ENCODE measurements at places on chromosomes 2 and 18.

- no peaks in the 10 kb centered on the region for H3K36me3 ChIP-seq
- H3K27me3 ChIP-seq = no peaks in the 10 kb centered on the region
- no peaks in the 10 kb centered on the region for H3K4me1 ChIP-seq
- no peak overlapping the region for H3K4me3 ChIP-seq
Observed at GRCh38 chr2:164430166-164430783, 191.0 kb downstream of the GRB14 start.

- no peaks in the 10 kb centered on the region for H3K36me3 ChIP-seq
- no peak overlapping the region for H3K27ac ChIP-seq
- H3K4me3 ChIP-seq = peak overlapping the region; percentile 31
- H3K27me3 ChIP-seq = no peaks in the 10 kb centered on the region
- peaks cover 3% of the 10 kb centered on the region for H3K4me1 ChIP-seq
Observed at GRCh38 chr2:113324684-113325160, 46.0 kb upstream of the PAX8 start.

DNA sequence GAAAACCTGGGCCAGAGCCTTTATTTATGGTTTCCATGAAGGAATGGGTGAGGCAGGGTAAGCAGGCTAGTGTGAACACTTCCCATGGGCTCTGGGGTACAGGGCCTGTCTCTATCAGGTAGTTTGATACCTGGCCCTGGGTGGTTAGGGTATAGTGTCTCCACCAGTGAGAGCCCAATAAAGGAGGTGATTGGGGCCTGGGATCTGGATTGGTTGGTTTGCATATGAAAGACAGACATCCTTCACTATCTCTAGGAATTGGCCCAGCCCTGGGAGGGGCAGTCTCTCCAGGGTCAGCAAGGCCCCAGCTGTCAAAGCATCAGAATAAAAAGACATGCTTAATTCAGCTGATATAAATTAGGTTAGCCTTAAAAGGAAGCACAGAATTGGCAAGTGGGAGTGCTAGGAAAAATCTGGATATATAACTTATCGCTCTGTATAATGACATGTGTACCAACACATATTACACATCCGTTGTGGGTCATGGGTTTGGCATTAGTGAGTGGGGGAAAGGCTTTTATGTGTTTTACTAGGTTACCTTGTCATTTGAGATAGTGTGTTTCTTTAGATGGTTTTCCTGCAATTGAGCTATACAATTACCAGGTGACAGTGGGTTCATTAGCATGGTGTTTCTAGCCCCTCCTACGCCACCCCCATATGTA lies 18.5 kb upstream of the TMEM178A start:
- H3K27ac ChIP-seq = no peak overlapping the region
- no peaks in the 10 kb centered on the region for H3K36me3 ChIP-seq
- no peak for DNase-seq
- no peaks in the 10 kb centered on the region for H3K4me1 ChIP-seq
- H3K27me3 ChIP-seq = no peaks in the 10 kb centered on the region
- no peak overlapping the region for H3K4me3 ChIP-seq

- H3K27me3 ChIP-seq = no peaks in the 10 kb centered on the region
- no peak for DNase-seq
- no peaks in the 10 kb centered on the region for H3K4me1 ChIP-seq
- H3K27ac ChIP-seq = no peak overlapping the region
- no peaks in the 10 kb centered on the region for H3K36me3 ChIP-seq
- H3K4me3 ChIP-seq = no peak overlapping the region
Observed at GRCh38 chr2:159880729-159881128, 82.7 kb upstream of the CD302 start.

- H3K36me3 ChIP-seq = no peaks in the 10 kb centered on the region
- H3K27ac ChIP-seq = no peak overlapping the region
- no peak for DNase-seq
Observed at GRCh38 chr2:71630454-71631328, 177.3 kb downstream of the DYSF start.

DNA sequence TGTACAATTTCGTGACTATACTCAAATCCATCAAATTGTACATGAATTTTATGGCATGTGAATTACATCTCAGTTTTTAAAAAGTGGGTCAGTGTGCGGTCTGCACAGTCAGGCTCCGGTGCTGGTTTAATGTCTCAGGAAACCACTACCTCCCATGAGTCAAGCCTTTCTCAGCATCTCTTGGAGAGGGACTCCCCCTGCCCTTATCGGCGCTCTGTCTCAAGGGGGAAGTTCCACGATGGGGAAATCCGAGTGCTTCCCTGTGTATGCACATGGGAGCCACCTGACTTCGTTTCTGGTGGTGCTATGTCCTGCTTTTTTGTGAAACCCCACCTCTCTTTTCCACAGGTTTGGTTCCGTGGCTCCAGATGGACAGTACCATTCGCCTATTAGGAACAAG lies 72.5 kb downstream of the ACOXL start:
- DNase-seq = no peak
- H3K36me3 ChIP-seq = no peaks in the 10 kb centered on the region
- H3K27ac ChIP-seq = no peak overlapping the region

DNA sequence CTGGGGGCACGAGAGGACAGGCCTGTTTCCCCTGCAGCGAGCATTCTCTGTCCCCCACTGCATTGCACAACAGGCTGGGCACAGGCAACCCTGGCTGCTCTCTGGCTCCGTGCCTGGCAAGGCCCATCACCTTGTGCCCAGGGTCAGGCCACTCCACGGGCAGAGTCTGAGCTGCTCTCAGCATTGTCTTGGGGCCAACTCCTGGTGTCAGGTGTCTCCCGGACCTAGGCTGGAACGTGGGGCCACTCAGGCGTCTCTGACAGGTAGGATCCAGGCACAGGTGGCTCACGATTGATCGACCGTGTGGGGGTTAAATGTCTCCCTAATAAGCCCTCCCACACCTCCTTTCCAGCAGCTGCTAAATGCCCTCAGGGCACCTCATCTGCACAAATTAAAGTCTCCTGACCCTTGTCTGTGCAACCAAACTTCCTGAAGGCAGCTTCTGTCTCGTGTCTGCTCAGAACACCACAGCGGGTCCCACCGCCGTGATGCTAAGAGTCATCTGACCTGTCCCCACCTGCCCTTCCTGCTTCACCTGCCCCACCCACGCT lies 66.6 kb upstream of the GPC1 start:
- H3K27me3 ChIP-seq = no peaks in the 10 kb centered on the region
- no peaks in the 10 kb centered on the region for H3K36me3 ChIP-seq
- H3K27ac ChIP-seq = no peak overlapping the region
- peak; percentile 34 for DNase-seq
- H3K4me3 ChIP-seq = no peak overlapping the region

DNA sequence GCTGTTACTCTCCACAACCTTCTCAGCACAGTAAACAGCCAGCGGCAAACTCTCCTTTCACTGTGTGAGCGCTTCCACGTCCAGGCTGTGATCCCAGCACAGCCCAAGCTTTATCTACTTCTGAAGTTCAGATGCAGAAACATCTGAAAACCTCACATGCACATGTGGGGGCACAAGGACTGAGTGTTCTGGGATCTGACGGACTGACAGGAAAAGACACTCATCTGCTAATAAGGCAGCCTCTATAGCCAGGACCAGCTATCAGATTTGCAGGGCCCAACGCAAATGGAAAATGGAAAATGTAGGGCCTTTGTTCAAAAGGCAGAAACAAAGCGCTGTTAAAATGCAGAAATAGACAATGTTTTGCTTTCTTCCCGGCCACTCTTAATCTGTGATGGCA lies 133.8 kb upstream of the ARHGAP28 start:
- no peaks in the 10 kb centered on the region for H3K27me3 ChIP-seq
- no peak overlapping the region for H3K4me3 ChIP-seq
- DNase-seq = peak; percentile 17
- no peak overlapping the region for H3K27ac ChIP-seq

GRCh38 chr18:13311193-13311592 lies 92.6 kb downstream of the LDLRAD4 start:
- no peak for DNase-seq
- no peaks in the 10 kb centered on the region for H3K36me3 ChIP-seq
- H3K4me3 ChIP-seq = no peak overlapping the region
- no peak overlapping the region for H3K27ac ChIP-seq
- no peaks in the 10 kb centered on the region for H3K4me1 ChIP-seq
- no peaks in the 10 kb centered on the region for H3K27me3 ChIP-seq

- H3K36me3 ChIP-seq = no peaks in the 10 kb centered on the region
- no peak for DNase-seq
- H3K4me1 ChIP-seq = peaks cover 6% of the 10 kb centered on the region
- no peak overlapping the region for H3K27ac ChIP-seq
- H3K4me3 ChIP-seq = no peak overlapping the region
- H3K27me3 ChIP-seq = no peaks in the 10 kb centered on the region
Observed at GRCh38 chr2:6943523-6943922, 26.3 kb downstream of the RNF144A start.

DNA sequence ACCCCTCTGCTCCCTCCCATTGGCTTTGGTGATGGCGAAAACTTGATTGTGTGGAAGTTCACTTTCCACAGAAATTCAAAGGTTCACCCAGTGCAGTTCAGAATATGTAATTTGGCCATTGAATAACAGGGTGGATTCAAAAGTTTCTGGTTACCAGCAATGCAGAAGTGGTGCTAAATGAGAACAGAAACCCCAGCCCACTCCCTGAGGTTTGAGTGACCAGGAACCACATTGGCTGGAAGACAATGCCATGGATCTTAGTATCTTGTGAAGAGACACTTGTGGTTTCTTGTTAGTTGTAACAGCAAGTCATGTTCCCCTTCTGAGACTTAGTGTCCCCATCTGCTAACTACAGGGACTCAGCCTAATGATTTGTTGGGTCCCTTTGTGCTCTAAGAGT lies 49.8 kb downstream of the QPCT start:
- no peaks in the 10 kb centered on the region for H3K27me3 ChIP-seq
- no peak overlapping the region for H3K27ac ChIP-seq
- H3K4me1 ChIP-seq = no peaks in the 10 kb centered on the region
- H3K4me3 ChIP-seq = no peak overlapping the region

DNA sequence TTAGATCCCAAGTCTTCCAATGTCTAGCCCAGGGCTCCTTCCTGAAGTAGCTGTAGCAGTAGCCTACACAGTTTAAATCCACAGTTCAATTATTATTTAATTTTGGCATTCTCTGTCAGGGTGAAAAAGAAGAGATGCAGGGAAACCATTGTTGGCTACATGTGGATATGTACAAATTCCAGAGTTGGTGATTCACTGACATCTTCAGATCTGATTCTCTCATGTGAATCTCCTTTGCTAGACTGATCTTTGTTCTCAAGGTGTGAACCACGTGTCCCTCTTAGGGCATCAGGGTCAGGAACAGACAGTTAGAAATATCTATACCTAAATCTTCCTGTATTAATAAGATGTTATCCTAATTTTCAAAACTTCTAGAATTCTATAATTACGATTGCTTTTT lies 36.7 kb downstream of the ADCYAP1 start:
- H3K4me3 ChIP-seq = no peak overlapping the region
- H3K36me3 ChIP-seq = no peaks in the 10 kb centered on the region
- H3K4me1 ChIP-seq = no peaks in the 10 kb centered on the region

GRCh38 chr2:85911814-85912692 lies 23.3 kb upstream of the ST3GAL5 start:
- DNase-seq = no peak
- no peak overlapping the region for H3K4me3 ChIP-seq
- no peaks in the 10 kb centered on the region for H3K4me1 ChIP-seq
- H3K36me3 ChIP-seq = no peaks in the 10 kb centered on the region

DNA sequence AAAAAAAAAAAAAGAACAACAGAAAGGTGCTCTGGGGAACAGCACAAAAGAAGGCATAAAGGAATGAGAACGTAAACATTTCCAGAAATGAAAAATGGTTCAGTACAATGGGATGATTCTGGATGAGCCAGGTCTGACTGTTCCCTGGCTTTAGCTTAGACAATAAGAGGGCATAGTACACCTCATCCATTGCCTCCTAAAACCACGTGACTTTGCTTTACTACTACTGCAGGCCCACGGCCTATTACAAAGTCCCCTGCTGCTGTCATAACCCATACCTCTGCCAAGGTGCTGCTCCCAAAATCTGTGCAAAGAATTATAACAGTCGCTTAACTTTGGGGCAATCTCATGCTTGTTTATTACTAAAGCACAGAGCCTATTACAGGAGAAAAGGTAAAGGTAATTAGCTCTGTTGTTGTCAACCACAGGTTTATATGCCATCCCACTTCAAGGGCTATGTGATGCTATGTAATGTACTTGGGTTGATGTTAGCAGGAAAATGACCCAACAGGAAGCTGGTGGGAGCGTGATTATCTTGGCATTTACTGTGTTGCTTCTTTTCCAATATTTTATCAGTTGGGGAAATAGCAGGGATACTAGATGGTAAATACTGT lies 26.8 kb downstream of the STK17B start:
- H3K27me3 ChIP-seq = no peaks in the 10 kb centered on the region
- H3K36me3 ChIP-seq = no peaks in the 10 kb centered on the region
- H3K4me3 ChIP-seq = no peak overlapping the region
- no peaks in the 10 kb centered on the region for H3K4me1 ChIP-seq

DNA sequence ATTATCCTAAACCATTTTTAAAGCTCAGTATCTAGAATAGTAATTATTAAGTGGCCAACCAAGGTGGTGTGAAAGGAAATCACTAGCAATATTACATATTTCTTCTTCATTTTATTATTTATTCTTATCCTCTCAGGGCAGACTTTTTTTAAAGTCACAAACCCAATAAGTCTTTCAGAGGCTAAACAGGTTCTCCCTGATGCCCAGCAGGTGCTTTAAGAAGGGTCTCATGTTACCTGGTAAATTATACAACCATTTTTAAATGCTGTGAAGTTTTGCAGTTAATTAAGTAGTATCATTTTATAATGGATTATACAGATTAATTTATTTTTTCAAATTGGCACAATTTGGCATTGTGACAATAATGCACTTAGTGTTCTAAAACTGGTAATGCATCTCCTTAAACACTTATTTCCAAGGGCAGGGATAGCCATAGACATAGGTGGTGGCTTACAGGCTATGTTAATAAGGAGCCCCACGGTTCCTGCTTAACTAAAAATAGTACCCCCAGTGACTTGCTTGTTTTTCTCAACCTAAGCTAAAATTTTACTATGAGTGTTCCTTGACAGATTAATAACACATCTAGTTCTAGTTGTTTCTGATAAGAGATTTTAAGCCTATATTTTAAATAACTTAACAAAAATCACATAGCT lies 67.0 kb downstream of the PMS1 start:
- H3K27me3 ChIP-seq = no peaks in the 10 kb centered on the region
- no peaks in the 10 kb centered on the region for H3K36me3 ChIP-seq
- H3K4me3 ChIP-seq = no peak overlapping the region
- H3K27ac ChIP-seq = no peak overlapping the region
- DNase-seq = no peak

GRCh38 chr2:148979919-148980277 lies 58.6 kb upstream of the LYPD6B start:
- no peak overlapping the region for H3K4me3 ChIP-seq
- H3K4me1 ChIP-seq = peaks cover 3% of the 10 kb centered on the region
- no peak overlapping the region for H3K27ac ChIP-seq
- H3K27me3 ChIP-seq = no peaks in the 10 kb centered on the region
- H3K36me3 ChIP-seq = no peaks in the 10 kb centered on the region

DNA sequence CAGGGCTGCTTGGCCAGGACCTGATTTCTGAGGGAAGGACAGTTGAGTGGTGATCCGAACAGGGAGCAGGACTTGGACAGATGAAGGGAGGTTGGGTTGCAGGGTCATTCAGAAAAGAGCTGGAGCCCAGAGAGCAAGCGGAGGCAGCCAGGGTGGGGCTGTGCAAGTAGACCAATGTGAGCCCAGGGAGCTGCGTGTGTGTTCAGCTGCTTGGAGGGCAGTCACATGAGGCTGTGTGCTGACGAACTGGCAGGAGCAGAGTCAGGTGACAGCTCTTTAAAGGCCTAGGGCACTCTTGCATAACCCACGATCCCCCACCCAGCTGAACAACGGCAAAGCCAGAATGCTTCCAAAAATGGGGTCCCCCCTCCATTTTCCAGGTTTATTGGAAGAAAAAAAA lies 4.6 kb upstream of the MLPH start:
- H3K27ac ChIP-seq = peak overlapping the region; percentile 8
- peaks cover 22% of the 10 kb centered on the region for H3K4me1 ChIP-seq
- DNase-seq = peak; percentile 92
